ENCODE measurements at places on chromosomes 5 and 9.
A peak's percentile ranks its signal among the peaks of the same experiment; 100 is the strongest.

DNA sequence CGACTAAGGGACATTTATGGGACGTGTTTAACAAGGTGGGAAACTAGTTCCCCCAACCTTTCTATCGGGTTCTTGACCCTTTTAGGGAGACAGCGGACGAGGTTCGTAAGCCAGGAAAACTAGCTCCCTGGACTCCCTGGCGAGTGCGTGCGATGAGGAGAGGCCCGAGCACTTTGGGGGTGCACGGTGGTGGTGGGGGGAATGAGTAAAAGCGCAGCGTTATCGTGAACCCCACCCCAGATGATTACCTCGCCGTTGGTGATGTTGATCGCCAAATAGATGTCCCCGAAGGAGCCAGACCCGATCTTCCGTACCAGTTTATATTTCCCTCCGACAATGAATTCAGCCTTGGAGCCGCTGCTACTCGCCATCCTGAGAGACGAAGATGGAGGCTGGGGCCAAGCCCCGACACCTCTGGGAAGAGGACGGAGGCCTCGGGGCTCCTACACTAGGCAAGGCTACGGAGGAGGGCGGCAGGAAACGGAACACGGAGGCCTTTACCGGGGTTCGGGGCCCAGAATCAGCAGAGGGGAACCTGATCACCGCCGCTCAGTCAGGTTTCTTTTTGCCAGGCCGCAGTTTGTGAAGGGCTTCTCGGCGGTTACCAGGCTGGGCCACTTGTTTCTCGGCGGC lies 529 bp downstream of the CSNK1A1 start:
- peak; percentile 28 for DNase-seq

DNA sequence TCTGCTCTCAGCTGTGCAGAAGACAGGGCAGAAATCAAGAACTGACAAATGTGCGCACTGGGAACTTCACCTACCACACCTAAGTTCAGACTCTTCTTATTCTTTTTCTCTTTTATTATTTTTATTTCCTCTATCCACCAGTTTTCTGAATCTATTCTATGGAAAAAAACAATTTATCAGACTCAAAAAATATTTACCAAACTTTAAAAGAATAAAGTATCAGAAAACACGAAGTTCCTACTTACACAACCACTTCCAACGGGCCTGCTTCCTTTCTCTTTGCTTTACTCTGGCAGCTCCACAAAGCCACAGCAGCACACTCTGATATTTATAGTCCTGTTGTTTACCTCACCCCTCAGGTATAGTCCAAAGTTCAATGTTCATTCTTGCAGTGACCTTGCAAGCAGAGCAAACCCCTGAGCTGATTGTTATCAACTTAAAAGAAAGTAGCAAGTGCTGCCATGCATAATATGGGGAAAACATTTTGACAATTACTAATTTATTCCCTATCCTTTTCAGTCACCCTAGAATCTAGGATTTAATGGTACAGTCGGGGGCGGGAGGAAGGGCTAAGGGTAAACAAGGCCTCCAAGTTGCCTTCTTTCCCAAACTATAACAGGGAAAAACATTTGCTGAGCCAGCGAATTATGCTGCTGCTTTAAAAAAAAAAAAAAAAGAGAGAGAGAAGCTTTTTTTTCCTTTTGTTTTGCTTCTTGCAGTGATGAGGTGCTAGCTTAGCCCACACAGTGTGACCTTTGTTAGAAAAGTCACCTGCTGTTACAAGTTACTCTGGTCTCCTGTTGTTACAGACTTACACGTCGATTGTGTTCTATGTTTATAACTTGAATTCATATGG lies at the start of gene SELENOP:
SELENOP (minus strand) TSS at position 302 of the 856 bp plus-strand sequence. CDS start 3,539 bp downstream, outside the sequence.
- DNase-seq = peak; percentile 90

DNA sequence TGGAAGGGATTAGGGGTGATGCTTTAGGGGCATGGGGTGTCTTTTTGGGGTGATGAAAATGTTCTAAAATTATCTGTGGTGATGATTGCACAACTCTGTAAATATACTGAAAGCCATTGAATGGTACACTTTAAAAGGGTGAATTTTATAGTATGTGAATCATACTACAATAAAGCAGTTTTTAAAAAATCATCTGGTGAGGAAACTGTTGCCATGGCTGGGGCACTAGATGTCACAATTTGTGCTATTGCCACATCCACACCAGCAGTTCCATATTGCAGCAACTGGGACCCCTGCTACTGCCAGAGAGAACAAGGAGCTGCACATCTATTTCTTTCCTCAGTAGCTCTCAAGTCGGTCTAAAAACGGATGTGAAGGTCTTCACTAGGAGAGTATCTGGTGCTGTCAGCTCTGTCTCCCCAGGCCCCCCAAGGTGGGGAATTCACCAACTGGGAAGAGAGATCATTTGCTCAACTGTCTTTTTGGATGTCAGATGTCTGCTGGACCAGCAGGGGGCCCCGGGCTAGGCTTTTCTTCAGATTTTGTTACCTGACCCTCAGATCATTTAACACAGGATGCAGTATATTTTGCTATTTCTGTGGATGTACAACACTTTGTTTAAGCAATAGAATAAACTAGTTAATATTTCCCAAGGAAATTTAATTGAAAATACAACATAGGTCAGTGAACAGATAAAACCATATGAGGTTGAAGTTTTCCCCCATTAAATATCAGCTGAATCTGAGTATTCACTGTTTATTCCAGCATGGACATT lies 13.2 kb downstream of the CMYA5 start:
- DNase-seq = peak; percentile 29

DNA sequence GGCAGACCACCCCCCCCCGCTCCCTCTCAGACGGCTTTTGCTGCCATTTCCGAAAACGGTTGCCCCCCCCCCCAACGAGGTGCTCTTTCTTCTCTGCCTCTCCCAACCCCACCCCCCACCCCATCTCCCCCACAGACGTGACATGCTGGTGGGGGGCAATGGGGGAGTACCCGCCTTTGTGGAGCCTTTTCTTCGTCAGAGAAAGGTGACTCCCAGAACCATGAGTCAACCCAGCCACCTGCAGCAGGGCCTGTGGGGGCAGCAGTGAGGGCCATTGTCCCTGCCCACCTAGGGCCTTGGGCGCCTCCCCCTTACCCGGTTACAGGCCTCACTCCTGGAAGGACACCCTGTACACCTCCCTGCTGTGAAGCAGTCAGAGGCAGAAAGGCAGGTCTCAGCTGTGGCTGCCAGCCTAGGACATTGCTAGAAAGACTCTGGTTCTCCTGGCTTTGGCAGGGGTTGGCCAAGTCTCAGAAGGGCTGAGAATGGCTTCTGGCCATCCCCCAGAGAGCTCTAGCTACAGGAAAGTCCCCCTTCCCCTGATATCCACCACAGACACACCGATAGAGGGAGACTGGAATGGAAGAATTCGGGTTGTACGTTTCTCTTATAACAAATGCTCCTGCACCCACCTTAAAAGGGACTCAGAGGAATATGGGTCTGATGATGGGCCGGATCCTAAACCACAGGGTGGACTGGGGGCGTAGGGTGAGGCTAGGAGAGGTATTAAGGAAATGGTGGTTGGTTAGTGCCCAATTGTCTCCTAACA lies 2.2 kb downstream of the DNAJB5 start:
- DNase-seq = peak; percentile 62

DNA sequence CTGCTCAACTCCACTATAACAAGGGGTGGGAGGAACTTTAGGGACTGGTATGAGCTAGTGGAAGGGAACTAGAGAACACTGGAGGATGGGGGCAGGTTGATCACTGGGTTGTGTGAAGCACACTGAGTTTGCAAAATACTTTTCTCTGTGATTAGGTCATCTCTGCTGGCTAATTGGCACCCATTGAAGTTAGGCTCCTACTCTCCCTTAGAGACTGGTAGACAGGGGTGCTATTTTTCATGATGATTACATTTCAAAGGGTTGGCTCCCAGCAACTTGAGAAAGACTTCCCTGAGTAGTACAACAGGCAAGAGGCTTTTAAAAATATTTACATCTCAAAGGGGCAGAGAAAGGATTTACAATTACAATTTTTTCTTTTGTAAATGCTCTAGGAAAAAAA lies 50.4 kb upstream of the MTAP start:
- DNase-seq = no peak

- DNase-seq = no peak
These were observed 23.8 kb downstream of the ALG2 start for GRCh38 chr9:99197987-99198386.

GRCh38 chr5:156482818-156483217 lies 155.9 kb downstream of the SGCD start:
- no peak for DNase-seq

Measured in hepatocyte (in vitro differentiated cells).